ENCODE measurements at places on chromosomes 7 and 10.

- no peak for DNase-seq
Measured at GRCh38 chr7:1851721-1852516, 181.8 kb downstream of the ELFN1 start.

DNA sequence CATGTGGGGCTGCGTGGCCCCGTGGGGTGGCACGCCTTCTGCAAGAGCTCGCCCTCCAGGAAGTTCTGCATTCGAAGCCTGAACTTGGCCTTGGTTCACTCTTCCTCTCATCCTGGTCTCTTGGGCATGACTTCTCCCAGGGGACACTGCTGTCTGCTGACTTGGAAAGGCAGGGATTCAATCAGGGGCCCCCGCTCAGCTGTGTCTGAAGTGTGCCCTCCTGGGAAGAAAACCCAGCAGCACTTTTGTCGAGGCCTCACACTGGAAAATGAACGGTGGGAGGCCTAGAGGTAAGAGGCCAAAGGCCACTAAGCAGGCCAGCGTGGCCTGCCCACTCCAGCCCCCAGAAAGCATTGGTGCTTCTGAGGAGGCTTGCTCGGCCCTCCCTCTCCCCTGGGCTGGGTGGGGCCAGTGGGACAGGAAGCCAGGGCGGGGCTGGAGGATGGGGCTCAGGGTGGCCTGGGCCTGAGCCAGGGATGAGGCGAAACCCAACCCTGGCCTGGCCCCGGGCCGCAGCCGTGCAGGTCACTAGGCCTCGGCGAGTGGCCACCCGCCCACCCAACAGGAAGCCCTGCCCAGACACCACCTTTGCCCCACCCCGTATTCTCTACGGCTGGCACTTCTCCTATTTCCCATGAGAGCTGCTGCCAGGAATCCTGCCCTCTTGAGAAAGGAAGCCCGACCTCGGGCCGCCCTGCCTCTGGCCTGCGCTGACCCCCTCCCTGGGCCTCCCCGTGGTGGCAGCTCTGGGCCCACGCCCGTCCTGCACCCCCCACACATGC, 81.1 kb downstream of the ZMIZ1 start:
- DNase-seq = no peak

- no peak for DNase-seq
Measured at GRCh38 chr7:55173671-55174070, 154.9 kb downstream of the EGFR start.

GRCh38 chr10:100743626-100744135, 1.7 kb upstream of the PAX2 start:
- no peak for DNase-seq

- no peak for DNase-seq
Measured at GRCh38 chr10:95440756-95441546, 120.2 kb downstream of the SORBS1 start.

DNA sequence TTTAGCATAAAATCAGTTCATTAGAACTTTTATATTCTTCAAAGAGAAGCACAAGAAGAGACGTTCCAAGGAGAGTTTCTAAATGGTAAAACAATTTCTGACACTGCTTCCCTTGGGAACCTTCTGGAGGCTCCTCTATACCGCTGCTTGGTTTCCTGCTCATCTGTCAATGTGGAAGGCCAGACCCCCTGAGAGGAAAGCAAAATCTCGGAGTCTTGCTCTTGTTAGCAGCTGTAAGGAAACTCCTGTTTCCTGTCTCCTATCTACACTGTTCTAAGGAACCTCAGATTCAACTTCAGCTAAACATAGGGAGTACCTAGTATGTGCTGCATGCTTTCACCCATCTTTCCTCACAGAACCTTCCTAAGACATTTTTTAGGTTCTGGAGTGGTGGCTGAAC, 322.2 kb downstream of the BMPER start:
- no peak for DNase-seq

GRCh38 chr10:132988988-132989387, 46.6 kb upstream of the CFAP46 start:
- DNase-seq = no peak

DNA sequence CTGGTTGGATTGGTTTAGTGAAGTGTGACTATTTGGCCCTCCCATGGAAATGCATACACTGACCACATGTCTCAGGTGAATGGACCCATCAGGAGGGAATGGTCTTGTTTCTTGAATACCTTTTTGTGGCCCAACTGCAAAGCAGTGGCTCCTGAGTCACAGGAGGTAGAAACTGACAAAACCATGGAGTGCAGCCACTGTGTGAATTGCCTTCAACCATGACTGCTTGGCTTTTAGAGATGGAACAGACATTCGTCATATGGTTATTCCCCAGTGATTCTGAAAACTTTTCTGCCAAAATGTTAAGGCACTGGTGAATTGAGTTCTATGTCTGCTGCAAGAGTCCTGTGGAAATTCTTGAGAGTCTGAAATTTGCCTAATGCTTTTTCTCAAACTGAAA, 64.7 kb downstream of the CDK14 start:
- DNase-seq = no peak

Measured in iPS DF 6.9 (cell line).